T-helper 2 cell (primary cell): ENCODE measurements at places on chromosomes 5 and 9.
A peak's percentile ranks its signal among the peaks of the same experiment; 100 is the strongest.

GRCh38 chr5:143497749-143498148, 94.3 kb upstream of the NR3C1 start:
- DNase-seq, result no peak

DNA sequence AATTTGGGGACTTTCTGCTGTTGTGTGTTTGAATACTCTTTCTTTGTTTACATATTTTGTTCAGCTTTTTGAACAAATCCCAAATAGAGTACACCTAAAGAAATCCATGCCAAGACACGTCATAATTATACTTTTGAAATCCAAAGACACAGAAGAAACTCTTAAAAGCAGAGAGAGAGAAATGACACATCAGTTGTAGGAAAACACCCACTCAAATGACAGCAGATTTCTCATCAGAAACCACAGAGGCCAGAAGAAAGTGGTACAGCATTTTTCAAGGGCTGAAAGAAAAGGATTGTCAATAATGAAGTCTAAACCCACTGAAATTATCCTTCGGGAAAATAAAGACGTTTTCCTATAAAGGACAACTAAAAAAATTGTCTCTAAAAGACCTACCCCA, 378.6 kb downstream of the GADD45G start:
- DNase-seq, result no peak

- DNase-seq, result no peak
Measured at GRCh38 chr5:124061663-124062062, 549.7 kb downstream of the CSNK1G3 start.

- DNase-seq, result no peak
Measured at GRCh38 chr9:138050472-138051330, 173.1 kb downstream of the CACNA1B start.

- DNase-seq, result no peak
Measured at GRCh38 chr5:161944974-161945373, 97.1 kb downstream of the GABRA1 start.

DNA sequence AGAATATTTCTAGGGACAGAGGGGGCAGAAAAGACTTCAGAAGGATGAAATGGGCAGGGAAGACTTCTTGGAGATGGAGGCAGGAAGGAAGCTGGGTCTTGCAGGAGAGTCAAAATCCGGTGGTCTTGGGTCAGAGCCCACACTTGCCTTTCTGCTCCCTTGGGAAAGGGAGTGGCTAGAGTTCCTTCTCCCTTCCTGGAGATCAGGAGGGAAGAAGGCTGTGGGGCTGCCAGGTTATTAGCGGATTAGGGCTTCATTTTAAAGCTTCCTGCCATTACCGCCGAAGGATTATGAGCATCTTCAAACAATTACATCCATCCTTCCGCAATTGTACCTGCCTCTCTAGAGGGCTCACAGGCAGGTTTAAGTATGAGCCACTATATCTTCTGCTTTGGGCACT, 19.2 kb upstream of the SYNPO start:
- no peak for DNase-seq

GRCh38 chr9:100785946-100786345, 208.1 kb downstream of the CAVIN4 start:
- DNase-seq, result no peak

- no peak for DNase-seq
Measured at GRCh38 chr9:124852121-124852828, 985 bp upstream of the WDR38 start.

GRCh38 chr9:14733133-14733532, 10.6 kb upstream of the CER1 start:
- DNase-seq, result no peak

- no peak for DNase-seq
Measured at GRCh38 chr5:168786147-168786546, 207.0 kb upstream of the PANK3 start.

DNA sequence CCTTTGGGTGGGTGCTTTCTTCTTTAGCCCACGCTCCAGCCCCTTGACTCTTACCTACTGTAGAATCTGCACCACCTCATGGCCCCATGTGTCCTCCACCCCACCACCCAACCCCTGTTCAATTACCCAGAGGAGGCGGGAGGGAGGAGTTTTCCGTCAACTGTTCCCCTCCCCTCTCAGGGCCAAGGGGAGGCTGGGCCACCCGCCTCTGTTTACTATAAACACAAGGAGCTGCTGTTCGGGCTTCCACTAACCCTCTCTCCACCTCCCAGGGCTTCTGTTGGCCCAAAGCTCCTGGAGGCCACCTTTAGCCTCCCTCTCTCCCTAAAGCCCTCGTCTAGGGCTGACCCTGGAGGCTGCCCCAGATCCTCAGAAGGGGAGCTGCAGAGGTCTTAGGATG, 59.2 kb downstream of the FOXI1 start:
- DNase-seq, result no peak

DNA sequence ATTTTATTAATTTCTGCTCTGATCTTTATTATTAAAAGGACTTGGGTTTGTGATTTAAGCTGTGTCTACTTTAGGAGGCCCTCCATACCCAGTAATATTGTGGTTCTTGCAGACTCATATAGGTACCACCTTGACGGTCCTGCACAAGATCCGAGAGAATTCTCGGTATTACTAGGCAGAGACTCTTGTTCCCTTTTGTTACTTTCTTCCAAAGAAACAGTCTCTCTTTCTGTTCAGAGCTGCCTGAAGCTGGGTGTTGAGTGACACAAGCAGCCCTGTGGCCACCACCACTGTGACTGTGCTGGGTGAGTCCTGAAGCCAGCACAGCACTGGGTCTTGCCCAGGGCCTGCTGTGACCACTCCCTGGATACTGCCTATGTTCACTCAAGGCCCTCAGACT, 666.6 kb downstream of the SEMA5A start:
- peak; percentile 42 for DNase-seq

- no peak for DNase-seq
Measured at GRCh38 chr9:80550181-80550580, 978.4 kb downstream of the TLE4 start.
